ENCODE measurements at places on chromosomes 2 and 18.

GRCh38 chr2:20198001-20198400 is 26.9 kb downstream of the SDC1 start:
- DNase-seq, result no peak

- no peak for DNase-seq
Measured at GRCh38 chr2:128422571-128422970, 103.9 kb upstream of the HS6ST1 start.

DNA sequence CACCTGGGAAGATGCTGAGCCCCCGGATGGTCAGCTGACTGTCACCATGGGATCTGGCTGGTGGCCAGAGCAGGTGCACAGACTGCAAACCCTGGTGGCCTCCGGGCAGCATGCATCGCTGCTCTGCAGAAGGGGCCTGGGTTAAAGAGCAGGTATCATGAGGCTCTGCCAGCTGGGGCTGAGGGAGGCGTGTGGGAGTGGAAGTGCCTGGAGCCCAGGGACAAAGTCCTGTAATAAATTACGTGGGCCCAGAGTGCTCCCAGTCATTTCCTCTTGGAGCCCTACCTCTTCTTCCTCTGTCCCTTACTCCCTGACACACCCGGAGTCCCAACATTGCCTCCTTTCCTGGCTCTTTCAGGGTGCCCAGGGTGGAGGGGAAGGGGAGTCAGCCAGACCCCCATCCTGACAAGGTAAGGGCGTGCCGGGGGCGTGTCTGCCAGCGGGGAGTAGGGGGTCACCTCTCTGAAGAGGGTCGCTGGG is at the start of gene MYO7B:
Gene MYO7B, plus strand, starts transcription at position 262 of the 480 bp plus-strand sequence. CDS start 24,040 bp downstream, outside the sequence.
- no peak for DNase-seq

DNA sequence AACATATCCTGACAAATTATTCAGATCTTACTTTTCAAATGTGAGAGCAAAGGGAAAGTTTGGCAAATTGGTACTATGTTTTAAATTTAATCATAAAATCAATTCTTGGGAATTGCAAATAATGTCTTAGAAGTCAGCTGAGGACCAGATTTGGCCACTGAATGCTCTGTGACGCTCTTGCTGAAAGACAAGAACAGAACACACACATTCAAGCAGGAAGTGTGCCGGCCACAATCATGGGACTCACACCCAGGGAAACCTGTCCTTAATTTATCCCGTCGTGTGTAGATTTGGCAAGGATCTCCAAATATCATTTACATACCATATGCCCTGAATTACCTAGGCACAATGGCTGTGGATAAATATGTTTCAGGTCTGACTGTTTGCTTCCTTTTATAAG is 253.1 kb downstream of the TCF4 start:
- DNase-seq, result no peak

DNA sequence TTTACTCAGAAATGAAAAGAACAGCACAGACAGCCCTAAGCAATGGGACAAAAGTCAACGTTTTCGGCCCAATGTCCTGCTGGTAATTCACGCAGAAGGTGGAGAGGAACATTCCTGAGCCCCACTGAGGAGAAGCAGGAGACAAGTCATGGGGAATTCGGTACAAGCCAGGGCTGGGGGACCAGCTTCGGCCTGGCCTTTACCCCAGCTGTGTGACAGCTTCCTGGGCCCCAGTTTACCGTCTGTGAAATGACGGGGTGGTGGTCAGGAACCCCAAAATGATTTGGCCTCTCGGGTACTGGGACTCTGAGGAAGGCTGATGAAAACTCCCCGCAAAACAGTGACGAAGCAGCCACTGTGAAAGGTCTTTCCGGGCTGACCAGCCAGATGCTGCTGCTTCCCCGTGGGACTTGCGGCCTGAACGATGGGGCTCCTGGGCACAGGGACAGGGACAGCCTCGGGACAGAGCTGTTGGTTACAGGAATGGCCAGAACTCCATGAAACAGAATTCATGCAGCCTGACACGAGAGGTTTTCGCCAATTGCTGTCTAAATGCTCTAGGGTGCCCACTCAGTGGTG is 21.6 kb downstream of the KIF1A start:
- no peak for DNase-seq

DNA sequence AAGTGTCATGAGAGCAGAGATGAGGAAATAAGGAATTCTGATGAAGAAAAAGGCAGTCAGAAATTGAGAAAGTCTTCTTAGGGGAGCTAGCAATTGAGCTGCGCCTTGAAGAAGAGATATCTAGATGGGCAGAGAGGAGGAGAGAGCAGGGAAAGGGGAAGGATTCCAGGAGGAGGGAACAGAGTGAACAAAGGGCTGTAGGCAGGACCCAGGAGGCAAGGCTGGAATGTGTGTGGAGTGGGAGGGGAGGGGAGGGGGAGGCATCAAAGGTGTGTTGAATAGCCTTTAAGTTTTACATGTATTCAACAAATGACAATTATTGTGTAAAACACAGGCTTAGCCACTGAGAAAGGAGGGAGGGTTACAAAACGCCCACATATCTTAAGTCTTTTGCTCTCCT is 164.5 kb downstream of the TDRD15 start:
- DNase-seq, result no peak

- no peak for DNase-seq
Measured at GRCh38 chr2:75045526-75046050, 87.1 kb downstream of the POLE4 start.

GRCh38 chr2:205403244-205403825 is 279.0 kb upstream of the NRP2 start:
- no peak for DNase-seq

- DNase-seq, result no peak
Measured at GRCh38 chr18:52716973-52717372, 377.0 kb downstream of the DCC start.

- no peak for DNase-seq
Measured at GRCh38 chr18:59264121-59264571, 9.1 kb downstream of the RAX start.

- DNase-seq, result no peak
Measured at GRCh38 chr2:148244593-148245292, 223.9 kb downstream of the MBD5 start.

DNA sequence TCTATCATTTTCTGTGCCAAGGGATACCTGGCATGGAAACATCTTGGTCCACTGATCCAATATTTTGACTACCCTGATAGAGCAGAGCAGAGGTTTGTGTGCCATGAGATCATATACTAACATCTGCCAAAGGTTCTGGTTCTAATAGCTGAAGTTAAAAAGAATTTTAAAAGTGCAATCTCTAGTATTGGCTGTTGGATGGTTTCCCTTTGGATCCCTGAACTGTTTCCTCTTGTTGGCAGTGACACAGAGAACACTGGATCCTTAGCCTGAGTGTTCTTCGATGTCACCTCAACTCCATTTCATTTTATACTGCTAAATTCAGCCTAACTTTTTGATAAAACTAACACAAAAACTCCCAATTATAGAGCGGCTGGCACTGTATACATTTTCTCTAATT is 169.3 kb upstream of the FBXO11 start:
- DNase-seq, result no peak

DNA sequence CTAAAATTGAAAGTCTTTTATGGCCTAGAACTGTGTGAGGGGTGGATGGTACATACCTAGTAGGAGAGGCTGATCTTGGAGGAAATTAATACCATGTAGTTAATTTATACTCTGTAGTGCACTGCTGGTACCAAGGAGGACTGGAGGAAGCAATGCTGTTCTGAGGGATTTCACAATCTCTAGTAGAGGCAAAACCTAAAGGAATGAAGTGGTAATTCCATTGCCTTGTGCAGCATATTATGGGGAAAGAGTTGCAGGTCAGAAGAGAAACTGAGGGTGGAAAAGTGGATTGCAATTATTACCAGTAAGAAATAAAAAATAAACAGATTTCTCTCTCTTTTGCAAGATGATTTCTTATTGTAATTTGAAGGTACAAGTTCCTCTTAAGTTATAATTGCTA is 2.2 kb downstream of the ABI2 start:
- DNase-seq, result no peak

DNA sequence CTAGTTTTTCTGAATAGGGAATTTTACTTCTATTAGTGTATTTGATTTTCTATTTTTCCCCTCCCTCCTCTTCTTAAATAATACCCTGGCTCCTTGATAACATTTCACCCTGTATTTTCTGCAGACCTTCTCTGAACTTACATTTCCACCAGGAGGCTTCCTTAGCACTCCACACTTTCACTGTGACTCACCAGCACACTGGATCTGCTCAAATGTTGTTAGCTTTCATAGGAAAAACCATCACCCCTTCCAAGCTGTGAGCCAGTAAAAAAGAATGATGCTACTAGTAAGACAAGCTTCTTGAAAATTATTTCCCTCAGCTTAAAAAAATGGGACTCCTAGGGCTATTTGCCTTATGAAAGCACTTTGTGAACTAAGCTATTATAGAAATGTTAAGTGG is 16.1 kb downstream of the SUPT7L start:
- no peak for DNase-seq

DNA sequence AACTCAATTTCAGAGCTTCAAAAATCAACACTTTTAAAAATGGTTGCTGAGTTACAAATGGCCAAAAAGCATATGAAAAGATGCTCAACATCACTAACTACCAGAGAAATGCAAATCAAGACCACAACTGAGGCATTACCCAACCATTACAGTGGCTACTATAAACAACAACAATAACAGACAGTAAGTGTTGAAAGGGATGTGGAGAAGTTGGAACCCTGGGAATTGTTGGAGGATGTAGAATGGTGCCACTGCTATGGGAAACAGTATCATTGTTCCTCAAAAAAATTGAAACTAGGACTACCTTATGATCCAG is 173.3 kb upstream of the SPRED2 start:
- no peak for DNase-seq

DNA sequence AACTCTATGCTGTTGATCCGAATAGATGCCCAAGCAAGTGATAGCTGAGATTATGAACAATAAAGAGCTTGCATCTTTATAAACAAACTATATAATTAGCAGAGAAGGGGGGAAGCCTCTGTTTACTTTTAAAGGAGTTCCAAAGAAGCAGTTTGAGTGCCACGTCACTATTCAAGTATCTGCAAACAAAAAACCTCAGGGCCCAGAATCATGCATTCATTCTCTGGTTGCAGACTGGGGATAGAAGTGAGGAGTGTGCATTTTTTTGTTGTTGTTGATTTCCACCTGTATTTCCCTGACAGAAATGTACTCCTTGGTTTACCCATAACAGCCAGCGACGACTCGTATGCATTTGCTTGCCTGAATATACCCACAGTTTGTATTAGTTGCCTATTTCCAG is 264.3 kb downstream of the PTGR3 start:
- no peak for DNase-seq

GRCh38 chr2:203646266-203646864 is 60.1 kb upstream of the CD28 start:
- no peak for DNase-seq

- DNase-seq, result no peak
Measured at GRCh38 chr2:166341426-166341825, 34.3 kb downstream of the SCN9A start.

GRCh38 chr2:181163139-181163538 is 182.7 kb downstream of the UBE2E3 start:
- no peak for DNase-seq

- no peak for DNase-seq
Measured at GRCh38 chr18:62784338-62784965, 69.1 kb downstream of the PHLPP1 start.

DNA sequence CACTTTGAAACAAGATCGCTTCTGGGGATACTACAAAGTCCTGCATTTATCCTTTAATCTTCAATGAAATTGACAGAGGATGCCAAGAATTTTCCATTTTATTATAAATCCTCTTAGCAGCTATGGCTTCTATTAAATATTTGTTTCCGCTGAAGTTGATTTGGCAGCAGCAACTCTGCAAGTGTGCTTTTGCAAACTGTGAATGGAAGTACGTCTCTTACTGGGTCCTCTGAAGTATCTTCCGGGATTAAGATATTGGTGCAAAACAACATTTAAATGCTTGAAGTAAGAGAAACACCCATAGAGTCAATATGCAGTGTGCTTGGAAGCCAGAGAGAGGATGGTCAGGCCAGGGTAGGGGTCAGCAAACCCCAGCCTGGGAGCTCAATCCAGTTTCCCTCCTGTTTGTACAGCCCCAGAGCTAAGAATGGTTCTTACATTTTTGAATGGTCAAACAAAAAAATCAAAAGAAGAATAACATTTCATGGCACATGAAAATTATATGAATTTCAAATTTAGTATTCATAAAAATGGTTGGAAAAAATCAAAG is 13.6 kb downstream of the CCDC68 start:
- no peak for DNase-seq

- DNase-seq, result no peak
Measured at GRCh38 chr18:48736321-48737260, 197.8 kb downstream of the CTIF start.

Data from stimulated activated CD8-positive, alpha-beta memory T cell treated with anti-CD3 and anti-CD28 coated beads, Interleukin-15, amount 100 ng/mL, for 4 hours (primary cell).